Fibroblast of the conjunctiva (primary cell): ENCODE measurements at places on chromosomes 3 and 15.

DNA sequence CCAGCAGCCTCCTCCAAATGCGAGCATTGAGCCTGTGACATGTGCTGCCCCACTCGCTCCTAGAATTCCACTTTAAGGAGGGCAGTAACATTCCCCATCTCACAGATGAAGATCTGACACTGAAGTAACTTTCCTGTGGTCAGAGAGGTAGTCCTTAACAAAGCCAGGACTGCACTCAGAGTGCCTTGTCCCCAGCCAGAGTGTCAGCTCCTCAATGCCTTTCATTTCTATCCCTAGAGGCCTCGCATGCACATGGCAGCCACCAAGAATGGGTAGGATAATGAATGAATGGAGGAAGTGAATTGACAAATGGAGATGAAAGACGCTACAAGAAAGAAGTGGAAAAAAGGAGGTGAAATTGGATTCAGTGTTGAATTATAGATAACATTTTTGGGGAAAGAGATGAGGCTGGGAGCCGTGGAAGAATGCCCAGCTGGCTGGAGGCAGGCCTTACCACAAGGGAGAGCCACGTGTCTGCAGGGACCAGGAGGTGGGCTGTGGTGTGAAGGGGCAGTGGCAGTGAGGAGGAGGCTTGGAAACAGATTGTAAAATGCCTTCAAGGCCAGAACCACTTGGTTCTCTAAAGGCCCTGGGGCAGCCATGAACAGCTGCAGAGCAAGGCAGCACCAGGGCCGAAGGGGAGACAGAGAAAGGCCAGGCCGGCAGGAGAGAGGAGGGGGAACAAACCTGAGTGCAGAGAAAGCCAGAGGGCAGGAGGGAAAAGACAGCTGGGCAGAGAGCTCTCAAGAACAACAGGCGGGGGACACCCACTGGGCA, 10.4 kb downstream of the CFAP92 start:
- DNase-seq: no peak

- no peak for DNase-seq
Measured at GRCh38 chr3:170274641-170275040, 52.4 kb downstream of the PRKCI start.

DNA sequence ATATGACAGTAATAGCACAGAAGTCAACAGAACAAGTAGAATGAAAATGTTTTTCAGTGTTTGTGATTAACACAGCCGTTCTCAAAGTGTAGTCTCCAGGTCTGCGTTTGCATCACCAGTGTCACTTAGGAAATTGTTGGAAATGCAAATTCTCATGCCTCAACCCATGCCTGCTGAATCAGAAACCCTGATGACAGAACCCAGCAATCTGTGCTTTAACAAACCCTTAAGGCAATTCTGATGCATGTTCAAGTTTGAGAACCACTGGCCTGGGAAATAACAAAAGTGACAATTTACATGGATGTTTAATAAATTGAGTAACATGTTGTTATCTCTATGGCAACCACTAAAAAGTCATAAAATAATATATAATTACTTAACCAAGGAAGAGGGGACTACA, 103.1 kb upstream of the ATP11B start:
- no peak for DNase-seq

DNA sequence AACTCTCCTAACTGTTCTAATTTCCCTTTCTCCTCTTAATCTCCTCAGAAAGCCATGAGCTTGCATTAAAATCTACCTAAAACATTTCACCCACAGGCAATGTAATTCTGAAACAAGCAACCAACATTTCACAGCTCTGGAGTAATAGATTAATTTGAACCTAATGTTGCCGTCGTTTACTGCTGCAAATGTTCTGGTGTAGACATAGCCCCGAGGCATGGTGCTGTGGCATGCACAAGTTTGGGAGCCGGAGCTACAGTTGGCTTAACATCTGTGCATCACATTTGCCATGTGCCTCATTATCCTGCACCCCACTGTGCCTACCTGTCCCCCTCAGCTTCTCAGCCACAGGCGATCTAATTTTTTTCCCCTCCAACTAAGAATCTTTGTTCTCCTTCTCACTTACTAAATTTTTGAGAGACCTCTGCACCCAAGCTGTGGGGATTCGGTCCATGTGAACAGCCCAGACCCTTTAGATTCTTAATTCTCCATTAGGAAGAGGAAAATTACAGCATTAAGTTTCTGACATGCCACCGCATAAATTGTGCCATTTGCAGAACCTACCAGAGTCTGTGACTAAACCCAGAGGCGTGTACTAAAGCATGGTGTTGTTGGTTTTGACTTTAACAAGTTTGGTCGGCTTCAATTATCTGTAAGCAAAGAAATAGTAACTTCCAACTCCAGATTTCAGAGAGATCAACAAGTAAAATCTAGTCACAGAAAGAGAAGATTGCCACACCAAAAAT, 419.2 kb downstream of the MECOM start:
- DNase-seq: no peak

DNA sequence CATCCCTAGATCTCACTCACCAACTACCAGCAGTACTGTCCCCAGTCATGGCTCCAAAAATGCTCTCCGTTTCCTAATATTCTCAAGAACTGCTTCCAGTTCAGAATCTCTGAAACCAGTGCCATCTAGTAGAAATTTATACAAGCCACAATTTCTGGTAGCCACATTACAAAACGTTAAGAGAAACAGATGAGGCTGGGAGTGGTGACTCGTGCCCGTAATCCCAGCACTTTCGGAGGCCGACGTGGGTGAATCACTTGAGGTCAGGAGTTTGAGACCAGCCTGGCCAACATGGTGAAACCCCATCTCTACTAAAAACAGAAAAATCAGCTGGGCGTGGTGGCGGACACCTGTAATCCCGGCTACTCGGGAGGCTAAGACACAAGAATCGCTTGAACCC, 78.4 kb upstream of the RAD18 start:
- no peak for DNase-seq

DNA sequence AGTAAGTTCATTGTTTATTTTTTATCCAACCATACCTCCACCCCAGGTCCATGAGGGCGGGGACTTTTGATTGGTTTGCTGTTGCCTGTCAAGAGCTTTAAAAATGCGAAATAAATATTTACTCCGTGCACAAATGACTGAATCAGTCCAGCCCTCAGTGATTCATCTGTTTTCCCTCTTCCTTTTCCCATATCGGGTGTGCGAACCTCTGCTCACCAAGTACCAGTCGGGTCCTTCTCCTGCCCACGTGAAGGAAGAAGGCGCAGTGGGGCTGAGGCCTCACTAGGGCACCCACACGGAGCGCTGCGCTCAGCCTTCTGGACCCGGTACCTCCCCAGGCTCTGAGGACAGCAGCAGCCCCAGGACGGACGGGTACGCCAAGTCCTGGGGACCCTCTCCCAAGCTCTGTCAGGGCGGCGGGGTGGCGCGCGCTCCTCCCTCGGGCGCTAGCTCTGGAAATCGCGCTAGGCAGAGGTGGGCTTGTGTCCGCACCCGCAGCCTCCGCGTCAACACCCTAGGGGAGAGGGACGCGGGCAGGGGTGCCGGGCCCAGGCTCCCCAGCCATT, 70.5 kb upstream of the EPHB3 start:
- DNase-seq: no peak

DNA sequence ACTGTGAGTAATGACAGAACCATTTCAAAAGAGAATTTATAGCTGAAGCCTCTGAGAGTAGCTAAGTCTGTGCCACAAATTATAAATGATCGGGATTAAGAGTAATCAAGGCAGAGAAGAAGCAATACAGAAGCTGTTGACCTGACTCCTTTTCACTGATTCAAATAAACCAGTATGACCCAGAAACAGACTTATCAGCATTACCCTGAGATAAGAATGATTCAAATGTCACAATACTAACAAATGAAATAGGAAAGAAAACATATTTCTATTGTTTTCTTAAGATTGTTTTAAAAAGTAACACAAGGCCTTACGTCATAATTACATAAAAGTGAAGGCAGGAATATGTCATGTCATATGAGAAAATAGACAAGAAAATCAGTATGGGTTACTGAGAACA, 1534.6 kb downstream of the SI start:
- no peak for DNase-seq

GRCh38 chr15:88742161-88742560, 61.1 kb upstream of the ACAN start:
- no peak for DNase-seq

- DNase-seq: no peak
Measured at GRCh38 chr3:6448011-6448410, 412.9 kb upstream of the GRM7 start.

DNA sequence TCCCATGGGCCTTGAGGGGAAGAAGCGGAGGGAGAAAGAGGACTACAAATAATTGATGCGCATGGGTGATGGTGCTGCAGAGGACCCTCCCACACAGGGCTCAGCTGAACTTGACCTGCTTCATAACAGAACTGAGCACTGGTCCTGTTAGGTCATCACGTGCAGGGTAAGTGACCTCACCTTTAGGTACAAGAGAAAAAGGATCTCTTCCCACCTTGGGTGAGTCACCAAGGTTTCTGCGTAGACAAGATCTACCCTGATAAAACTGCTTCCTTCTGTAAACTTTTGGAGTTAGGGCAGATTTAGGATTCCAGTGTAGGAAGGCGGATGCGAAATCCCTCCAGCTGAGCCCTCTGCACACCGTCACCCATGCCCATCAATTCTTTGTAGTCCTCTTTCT, 67.1 kb downstream of the FEM1B start:
- no peak for DNase-seq

- no peak for DNase-seq
Measured at GRCh38 chr15:92273723-92274122, 120.0 kb upstream of the ST8SIA2 start.

DNA sequence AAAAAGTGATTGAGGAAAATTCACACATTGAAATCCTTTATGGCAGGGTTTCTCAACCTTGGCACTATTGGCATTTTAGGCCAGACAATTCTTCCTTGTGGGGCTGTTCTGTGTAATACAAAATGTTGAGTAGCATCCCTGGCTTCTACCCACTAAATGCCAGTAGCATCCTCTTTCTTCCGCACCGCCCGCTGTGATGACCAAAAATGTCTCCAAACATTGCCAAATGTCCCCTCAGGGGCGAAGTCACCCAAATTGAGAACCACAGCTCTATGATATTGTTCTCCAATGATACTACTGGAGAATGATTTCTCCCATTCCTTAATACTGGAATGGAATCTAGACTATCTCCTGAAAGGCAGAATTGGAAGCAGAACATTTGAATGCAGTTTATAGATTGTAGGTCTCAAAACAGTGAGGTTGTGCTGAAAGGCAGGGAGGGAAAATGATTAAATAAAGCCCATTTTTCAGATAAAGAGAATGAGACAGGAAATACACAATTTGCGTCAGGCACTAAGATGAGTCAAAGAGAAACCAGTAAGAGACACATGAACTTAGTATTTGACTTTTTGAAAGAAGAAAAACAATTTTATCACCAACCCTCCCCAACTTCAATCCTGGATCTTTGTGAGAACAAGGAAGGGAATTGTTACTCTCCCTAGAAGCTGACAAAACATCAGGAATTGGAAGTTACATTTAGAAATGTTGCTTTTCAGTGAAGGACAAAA, 101.6 kb upstream of the TNIK start:
- no peak for DNase-seq

DNA sequence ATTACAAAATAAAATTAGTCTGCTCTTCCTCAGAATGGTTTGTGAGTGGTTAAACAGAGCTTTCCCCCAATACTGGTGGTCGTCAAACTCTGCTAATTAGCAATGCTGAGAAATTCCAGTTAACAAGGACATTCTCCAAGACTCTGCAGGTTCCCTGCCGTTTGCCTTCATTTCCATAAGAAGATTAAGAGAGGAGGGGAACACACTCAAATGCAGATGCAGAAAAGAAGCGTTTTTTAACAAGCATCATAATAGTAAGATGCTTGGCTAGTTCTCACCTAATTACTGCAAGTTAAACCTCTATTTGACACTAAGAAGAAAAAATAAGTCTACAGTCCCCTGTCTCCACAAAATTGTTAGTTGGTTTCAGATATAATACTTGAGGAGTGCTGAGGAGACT, 3.7 kb upstream of the SOX2 start:
- no peak for DNase-seq
